ENCODE measurements at places on chromosomes 3 and 15.

- DNase-seq, result peak; percentile 23
Observed at GRCh38 chr15:67067930-67068551, 2.6 kb downstream of the SMAD3 start.

DNA sequence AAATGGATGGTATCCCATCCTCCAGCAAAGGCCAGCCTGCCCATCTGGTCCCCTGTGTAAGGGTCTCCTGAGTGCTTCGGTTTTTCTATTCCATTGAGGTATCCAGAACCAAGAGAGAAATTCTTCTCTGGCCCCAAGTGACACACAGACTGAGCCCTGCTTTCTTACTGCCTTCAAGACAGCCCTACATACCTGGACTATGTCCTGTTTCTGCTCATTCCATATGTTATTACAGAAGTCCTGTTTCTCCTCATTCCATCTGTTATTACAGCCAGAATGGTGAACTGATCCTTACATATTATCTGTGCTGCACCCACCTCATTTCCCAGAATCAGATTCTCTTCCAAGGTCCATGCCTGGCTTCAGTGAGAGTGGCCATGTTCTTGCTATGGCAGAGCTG, 115.2 kb downstream of the DCLK3 start:
- no peak for DNase-seq

DNA sequence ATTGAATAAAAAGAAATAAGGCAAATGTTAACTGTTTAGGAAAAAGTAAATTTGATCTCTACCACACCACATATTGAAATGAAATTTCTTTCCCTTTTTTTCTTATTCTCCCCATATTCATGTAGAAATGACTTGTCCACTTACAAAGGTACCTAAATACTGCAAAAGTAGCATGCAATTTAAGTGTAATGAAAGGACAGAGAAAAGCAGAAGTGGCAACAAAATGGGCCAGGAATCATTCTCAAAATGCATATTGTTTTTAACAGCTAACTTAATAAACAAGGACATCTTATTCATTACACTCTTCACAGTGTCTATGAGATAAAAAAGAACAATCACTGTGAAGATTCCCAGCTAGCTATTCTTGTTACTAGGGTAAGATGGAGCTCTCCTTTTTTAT, 40.6 kb upstream of the FGF7 start:
- no peak for DNase-seq

- DNase-seq, result peak; percentile 1
Observed at GRCh38 chr3:126433496-126434263, 39.0 kb downstream of the CFAP100 start.

- DNase-seq, result no peak
Observed at GRCh38 chr3:192207239-192207638, 520.1 kb downstream of the FGF12 start.

DNA sequence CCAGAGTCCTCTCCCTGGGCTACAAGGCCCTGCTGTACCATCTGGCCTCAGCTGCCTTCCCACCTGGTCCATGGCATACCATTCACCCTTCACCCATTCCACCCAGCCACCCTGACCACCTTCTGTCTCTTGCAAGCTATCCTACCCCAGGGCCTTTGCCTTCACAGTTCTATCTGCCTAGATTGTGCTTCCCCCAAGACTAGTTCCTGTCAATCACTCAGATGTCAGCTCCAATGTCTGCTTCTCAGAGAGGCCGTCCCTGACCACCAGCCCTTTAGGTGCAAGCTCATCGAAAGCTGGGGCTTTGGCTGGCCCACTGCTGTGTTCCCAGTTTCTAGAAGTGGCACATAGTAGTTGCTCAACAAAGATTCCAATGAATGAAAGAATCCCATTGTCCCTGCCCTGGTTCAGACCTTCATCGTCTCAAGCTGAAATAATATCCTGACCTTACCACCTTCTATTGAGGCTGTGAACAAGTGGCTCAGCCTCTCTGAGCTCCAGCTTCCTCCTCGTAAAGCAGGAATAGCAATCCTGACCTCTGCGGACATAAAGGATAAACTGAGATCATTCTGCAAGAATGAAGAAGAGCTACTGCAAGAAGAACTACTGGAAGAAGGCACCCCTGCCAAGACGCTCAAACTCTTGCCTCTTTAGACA, 15.8 kb downstream of the EFCAB12 start:
- DNase-seq, result no peak

GRCh38 chr3:8678751-8679150, 34.2 kb upstream of the SSUH2 start:
- DNase-seq, result no peak

GRCh38 chr3:57169872-57170623, 4.9 kb upstream of the IL17RD start:
- DNase-seq, result peak; percentile 70

DNA sequence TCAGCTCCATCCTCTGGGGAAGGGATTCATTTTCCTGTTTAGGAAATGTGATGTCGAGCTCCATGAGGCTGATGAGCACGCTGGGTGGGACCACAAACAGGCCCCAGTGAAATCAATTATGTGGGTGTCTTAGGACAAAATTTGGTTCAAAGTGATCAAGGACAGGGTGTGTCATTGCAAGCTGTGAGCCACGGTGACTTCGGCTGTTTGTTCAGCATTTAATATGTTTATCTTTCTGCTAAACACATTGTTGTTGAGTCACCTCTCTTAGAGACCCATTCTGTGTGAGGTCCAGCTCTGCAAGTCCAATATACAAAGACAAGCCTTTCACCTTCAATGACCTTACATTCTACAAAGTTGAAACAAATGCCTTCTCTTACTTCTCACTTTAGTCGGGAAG, 41.3 kb downstream of the SSR3 start:
- DNase-seq, result no peak

GRCh38 chr3:33377931-33378330, 62.3 kb downstream of the UBP1 start:
- DNase-seq, result no peak

DNA sequence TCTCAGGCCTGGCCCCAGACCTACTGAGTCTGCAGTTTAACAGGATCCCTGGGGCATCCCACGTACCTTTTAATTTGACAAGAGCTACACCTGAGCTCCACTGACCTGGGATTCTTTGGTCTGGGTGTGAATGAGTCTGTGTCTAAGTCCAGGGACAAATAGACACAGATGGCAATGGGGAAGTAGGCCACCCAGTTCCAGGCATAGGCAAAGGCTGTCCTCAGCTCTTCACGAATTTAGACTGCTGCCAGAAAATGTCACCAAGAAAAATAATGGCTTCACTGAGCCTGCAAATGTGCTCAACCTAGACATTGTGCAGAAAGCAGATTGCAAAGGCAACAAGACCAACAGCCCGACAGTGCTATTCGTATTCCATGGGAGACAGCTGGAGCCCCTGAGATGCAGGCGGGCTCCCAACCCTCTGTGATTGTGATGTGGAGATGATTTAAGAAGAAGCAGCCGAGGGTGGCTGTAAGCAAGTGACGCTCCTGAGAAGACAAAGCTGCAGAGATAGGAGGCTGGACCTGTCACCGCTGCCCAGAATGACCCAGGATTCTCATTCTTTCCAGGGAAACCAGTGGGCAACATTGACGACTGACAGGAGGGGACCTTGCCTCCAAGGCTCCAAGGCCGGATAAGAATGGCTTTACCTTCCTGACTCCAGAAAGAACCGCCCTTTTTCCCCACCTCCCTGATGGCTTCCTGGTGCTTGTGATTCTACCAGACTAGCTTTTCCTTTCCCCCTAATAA, 39.8 kb upstream of the IREB2 start:
- DNase-seq, result no peak

- no peak for DNase-seq
Observed at GRCh38 chr3:121883507-121883906, 10.7 kb upstream of the SLC15A2 start.

Measured in stimulated activated CD4-positive, alpha-beta T cell treated with anti-CD3 and anti-CD28 coated beads, Interleukin-4, amount 100 ng/mL, for 24 hours (primary cell).